ENCODE measurements at places on chromosomes 7 and 10. TPM values are rescaled to one million over a fixed set of nuclear protein-coding genes. Genes with fewer than 3 reads are reported as not detected.

- no peak overlapping the region for H3K27ac ChIP-seq
- DNase-seq, result peak; percentile 76
- no peak overlapping the region for H3K4me3 ChIP-seq
- H3K4me1 ChIP-seq, result peaks cover 7% of the 10 kb centered on the region
- no peaks in the 10 kb centered on the region for H3K36me3 ChIP-seq
- no peaks in the 10 kb centered on the region for H3K27me3 ChIP-seq
Observed at GRCh38 chr10:114541081-114541796, 116.8 kb downstream of the ABLIM1 start.

DNA sequence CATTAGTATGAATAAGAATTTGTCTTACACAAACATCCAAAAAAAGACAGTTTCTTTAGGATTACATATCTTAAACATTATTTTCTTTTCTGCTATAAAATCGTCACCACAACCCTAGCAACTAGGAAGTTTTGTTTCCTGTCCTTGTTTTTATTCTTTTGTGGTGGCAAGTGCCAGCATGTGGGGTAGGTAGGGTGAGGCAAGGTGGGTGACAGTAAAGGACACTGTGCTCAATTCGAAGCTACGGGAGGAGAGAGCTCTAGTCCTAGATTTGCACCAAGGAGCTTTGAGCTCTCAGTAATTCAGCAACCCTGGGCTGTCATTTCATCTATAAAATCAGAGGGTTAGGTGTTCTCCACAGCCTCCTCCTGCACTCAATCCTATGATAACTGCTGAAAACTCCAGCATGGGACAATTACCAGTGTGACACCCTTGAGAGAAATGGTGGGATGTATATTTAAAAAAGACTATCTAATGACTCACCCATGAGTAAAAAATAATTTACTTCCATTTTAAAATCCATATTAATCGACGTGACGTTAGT is 187.1 kb downstream of the FAM107B start:
- no peak for DNase-seq
- peaks cover 16% of the 10 kb centered on the region for H3K4me1 ChIP-seq
- H3K27ac ChIP-seq, result peak overlapping the region; percentile 93
- no peaks in the 10 kb centered on the region for H3K36me3 ChIP-seq
- H3K27me3 ChIP-seq, result no peaks in the 10 kb centered on the region

GRCh38 chr10:75297021-75297599 is 61.4 kb upstream of the COMTD1 start:
- H3K4me1 ChIP-seq, result peaks cover 21% of the 10 kb centered on the region
- no peak for DNase-seq
- no peaks in the 10 kb centered on the region for H3K36me3 ChIP-seq
- H3K27ac ChIP-seq, result no peak overlapping the region

ICA1 gene
- 1.2 TPM for total RNA-seq

- no peaks in the 10 kb centered on the region for H3K36me3 ChIP-seq
- no peaks in the 10 kb centered on the region for H3K27me3 ChIP-seq
- H3K4me1 ChIP-seq, result no peaks in the 10 kb centered on the region
- no peak overlapping the region for H3K4me3 ChIP-seq
- no peak for DNase-seq
Observed at GRCh38 chr7:45586542-45587520, 12.7 kb downstream of the ADCY1 start.

DNA sequence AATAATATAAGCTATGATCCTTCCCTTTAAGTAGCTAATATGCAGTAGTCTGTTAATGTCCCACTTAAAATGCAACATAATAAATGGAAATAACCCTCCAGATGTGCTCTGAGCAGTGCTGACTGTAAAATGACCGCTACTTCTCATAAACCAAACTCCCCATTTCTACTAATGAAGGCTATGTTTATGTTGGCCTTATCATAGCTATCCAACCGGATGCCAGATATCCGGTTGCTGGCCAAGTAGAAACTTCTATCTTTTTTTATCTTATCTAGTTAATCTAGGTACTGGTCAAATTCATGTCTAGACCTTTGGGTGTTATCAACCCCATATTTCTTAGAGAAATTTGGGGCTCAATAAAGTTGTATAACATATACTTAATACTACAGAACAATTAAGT is 56.6 kb downstream of the CHRM2 start:
- no peaks in the 10 kb centered on the region for H3K27me3 ChIP-seq
- DNase-seq, result no peak
- no peak overlapping the region for H3K27ac ChIP-seq
- no peaks in the 10 kb centered on the region for H3K36me3 ChIP-seq
- peaks cover 11% of the 10 kb centered on the region for H3K4me1 ChIP-seq
